ENCODE measurements at places on chromosomes 4 and X.
A peak's percentile ranks its signal among the peaks of the same experiment; 100 is the strongest.

DNA sequence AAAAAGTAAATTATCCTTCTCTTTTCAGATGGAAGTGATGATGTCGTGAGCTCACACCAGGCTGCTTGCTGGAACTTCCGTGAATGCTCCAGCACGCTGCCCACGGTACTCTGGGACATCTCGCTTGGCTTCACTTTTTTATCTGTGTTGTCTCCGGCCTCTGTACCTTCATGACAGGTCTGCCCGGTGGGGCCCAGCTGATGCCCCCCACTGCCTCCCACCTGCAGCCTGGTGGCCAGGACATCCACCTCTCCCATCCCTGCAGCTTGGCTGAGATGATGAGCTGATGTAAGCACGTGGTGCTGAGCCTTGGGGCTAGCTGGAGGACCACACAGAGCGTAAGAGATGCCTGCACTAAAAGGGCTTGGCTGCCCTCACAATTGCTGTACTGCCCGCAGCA, 59.0 kb upstream of the HELT start:
- DNase-seq: no peak

DNA sequence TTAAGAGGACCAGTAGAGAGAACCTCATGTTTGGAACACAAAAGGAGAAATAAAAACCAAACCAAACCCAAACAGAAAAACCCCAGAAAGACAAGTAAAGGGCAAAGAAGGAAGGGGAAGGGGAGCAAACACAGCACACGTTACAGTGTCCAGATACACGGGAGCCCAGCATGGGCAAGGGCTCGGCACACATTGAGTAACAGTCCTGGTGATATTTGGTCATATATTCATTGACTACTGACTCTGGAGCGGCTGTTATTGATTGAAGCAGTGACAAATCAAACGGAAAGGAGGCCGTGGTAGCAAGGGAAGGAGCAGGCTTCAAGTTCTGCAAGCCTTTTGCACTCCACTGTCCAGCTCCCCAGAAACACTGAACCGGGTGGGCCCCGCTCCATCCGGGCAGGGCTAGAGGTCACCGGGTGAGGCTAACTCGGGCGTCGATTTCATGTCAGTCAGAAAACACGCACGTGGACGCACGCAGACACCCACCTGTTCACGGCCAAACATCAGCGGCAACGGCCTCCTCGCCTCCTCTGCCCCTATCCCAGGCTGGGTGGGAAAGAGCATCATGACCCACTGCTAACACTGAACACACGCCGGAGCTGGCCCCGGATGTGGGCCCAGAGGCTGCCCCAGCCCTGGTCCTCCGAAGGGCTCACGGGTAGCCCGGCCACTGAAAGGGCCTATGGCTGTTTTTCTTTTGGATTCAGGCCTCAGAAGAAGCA, 3.7 kb upstream of the IRAK1 start:
- DNase-seq: no peak

- DNase-seq: no peak
Observed at GRCh38 chrX:41086627-41086932, 1.3 kb downstream of the USP9X start.

DNA sequence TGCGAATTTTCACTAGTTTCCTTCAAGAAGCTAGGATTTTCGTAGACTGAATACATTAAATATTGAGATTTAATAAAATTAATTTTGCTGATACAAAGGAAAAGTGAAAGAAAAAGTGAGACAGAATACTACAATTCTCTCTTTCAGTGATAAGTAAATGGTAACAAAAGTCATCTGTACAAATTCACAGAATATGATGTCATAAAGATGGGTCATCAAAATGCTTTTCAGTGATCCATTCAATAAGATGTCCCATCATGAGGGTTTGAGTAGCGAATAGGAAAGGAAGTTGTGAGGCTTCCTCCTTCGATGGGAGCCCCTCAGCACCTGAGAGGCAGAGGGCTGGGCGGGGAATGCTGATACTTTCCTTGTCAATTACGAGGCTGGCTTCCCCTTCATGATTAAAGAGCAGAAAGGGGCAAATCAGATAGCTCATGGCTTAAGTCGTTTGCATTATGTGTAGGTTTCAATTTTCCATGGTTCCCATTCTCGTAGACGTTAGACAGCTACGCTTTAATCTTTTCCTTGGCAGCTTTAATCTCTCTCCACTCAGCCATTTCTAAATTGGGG, 108.8 kb upstream of the SORBS2 start:
- DNase-seq: peak; percentile 74

DNA sequence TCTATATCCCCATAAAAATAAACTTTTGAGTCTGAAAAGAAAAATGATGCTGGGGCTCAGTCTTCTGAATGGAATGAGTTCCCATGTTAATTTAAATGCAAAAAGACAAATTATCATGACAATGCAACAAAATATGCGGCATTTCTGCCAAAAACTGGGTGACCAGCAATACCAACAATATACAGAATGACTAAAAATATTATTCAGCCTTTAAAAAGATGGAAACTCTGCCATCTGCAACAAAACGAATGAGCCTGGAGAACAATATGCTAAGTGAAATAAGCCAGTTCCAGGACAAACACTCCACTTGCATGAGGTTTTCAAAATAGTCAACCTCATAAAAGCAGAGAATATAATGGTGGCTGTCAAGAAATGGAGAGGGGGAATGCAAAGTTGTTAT, 558.5 kb downstream of the IL15 start:
- DNase-seq: no peak

DNA sequence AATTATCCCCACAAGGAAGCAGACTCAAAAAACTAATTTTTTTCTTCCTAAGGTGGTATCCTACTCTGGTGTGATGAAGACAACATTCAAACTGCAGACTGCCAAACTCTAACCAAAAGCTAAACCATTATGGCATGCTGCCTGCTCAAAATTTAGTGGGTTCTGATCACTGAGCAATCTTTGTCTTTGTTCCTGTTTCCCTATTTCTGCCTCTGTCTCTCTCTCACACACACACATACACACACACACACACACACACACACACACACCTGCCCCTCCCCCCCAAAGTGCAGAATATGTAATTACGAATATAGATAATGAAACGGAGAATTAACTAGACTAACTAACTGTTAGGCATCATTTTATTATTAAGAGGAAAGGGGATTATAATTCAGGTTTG, 1278.6 kb downstream of the PCDH7 start:
- no peak for DNase-seq

DNA sequence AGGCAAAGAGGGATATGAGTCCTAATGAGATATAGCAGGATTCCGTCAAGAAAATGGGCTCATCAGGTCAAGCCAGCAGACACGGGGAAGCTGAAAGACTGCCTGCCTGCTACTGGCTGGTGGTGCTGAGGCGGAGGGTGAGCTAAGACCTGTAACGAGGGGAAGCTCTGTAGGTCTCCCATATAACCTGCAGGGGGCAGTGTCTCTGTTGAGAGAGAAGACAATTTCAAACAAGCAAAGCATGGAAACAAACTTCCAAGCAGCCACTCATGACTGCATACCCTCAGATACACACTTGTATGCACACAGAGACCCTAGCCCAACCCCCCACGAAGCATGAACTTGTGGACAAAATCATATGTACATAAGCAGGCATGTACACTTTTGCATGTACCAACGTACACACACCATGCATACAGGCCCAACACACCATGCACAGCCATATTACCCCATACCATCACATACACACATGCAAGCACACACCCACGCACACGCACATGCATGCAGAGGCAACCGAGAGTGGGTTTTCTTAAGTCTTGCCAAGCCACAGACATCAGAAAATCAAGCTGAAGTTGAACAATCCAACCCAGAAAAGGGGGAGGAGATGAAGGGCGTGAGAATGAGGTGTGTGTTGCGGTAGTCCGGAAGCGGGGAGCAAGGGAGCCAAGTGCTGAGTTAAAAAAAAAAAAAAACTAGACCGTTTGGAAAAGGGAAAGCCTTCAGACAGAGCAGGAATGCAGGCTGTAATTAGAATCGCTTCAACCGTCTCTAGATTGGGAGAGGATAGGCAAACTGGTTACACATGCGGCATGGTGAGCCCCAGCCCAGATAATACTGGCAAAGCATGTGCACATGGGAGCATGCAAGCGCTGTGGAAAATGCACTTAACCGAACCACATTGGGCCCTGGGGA, 71.0 kb downstream of the PJA1 start:
- peak; percentile 57 for DNase-seq

DNA sequence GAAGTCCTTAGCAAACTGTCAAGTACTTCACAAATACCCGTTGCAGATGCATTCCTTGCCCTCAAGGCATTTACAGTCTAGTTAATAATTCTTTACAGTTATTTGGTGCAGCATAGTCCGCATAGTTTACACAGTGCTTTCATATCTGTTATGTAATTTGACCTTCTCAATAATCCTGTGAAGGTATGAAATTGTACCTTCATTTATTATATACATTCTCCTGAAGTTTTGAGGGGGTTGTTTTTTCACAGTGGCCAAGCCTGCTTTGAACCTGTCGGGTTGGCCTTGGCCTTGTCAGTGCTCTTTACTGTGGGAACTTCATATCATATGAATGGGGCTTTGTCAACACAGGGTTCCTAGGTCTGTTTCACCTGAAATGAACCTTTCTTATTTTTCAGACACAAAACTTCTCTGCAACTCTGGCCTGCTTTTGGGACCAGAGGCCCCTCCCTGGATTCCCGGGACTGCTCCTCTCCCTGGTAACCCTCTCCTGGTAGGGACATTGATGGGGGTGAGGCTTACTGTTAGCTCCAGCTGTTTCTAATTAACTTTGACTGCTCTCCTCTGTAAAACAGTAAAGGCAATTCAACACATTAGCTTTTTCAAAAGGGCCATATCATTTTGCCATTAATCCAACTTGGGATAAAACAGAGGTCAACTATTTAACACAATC, 9.1 kb downstream of the IGFBP7 start:
- DNase-seq: no peak

- no peak for DNase-seq
Observed at GRCh38 chr4:91434631-91435030, 869.1 kb upstream of the GRID2 start.

DNA sequence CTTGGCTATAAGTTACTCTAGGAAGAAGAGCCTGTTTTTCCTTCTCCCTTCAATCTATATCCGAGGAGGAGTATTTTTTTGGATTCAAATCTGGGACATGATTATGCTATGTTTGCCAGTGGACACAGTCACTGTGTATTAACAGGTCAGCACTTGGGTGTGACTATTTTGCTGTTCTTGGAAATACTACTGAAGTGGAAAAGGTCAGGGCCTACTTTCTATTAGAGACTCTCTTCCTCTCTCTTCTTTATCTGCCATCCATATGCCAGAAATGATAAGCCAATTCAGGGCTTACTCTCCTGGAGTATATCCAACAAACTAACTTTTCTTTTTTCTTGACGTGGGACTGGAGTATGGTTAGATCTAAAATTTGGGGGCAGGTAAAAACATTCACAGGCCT, 40.5 kb downstream of the MID1IP1 start:
- no peak for DNase-seq

- no peak for DNase-seq
Observed at GRCh38 chr4:10204401-10205058, 87.9 kb upstream of the WDR1 start.

Data from WERI-Rb-1 (cell line).